ENCODE measurements at places on chromosomes 12 and 14.
A peak's percentile ranks its signal among the peaks of the same experiment; 100 is the strongest.

GRCh38 chr12:64912516-64913255 is 88.2 kb downstream of the TBC1D30 start:
- no peak for DNase-seq

DNA sequence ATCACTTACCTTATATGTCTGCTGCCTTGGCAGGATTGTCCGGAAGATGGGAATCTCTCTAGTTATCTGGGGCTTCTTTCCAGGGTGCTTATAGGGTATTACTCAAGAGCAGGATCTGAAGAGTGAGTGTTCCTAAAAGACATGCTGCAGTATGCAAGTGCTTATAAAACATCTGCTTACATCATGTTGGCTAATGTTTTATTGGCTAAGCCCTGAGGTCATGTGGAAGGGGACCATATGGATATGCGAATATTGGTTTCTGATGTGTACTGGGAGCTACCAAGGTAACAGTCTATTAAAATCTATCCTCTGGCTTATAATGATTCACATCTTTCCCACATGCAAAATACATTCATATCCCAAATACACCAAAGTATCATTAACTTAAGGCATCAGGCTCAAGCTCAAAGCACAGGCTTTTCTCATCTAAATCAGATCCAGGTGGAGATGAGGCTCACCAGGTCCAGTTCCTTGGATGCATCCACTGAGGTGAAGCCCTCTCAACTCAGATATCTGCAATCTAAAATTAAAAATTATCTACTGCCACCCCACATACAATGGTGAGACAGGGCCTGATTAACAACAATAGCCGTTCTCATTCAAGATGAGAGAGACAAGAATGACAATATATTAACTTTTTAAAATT is 29.8 kb downstream of the LRRIQ1 start:
- no peak for DNase-seq

DNA sequence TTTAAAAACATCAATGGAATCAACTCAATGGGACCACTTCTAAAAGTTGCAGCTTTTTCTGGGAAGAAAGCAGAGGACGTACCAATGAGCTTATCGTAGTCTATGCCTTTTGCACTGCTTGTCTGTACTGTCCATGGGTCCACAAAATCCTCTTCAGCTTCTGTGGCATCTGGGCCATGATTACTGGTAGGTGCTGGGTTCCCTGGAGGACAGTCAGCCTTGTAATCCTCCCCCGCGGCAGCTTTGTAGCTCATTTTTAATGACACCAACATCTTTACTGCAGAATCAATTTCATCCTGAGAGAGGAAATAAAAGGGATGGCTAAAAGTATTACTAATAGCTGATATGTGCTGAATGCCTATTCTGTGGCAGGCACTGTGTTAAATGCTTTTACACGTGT is 38.5 kb downstream of the SLC25A47 start:
- DNase-seq = no peak

GRCh38 chr12:115011703-115012102 is 327.7 kb upstream of the TBX3 start:
- no peak for DNase-seq

GRCh38 chr14:102320671-102321455 is 1.3 kb downstream of the ZNF839 start:
- DNase-seq = no peak

GRCh38 chr14:68899033-68899603 is 80.0 kb downstream of the ACTN1 start:
- DNase-seq = peak; percentile 18

- DNase-seq = no peak
Measured at GRCh38 chr14:74577247-74577947, 34.6 kb downstream of the LTBP2 start.

DNA sequence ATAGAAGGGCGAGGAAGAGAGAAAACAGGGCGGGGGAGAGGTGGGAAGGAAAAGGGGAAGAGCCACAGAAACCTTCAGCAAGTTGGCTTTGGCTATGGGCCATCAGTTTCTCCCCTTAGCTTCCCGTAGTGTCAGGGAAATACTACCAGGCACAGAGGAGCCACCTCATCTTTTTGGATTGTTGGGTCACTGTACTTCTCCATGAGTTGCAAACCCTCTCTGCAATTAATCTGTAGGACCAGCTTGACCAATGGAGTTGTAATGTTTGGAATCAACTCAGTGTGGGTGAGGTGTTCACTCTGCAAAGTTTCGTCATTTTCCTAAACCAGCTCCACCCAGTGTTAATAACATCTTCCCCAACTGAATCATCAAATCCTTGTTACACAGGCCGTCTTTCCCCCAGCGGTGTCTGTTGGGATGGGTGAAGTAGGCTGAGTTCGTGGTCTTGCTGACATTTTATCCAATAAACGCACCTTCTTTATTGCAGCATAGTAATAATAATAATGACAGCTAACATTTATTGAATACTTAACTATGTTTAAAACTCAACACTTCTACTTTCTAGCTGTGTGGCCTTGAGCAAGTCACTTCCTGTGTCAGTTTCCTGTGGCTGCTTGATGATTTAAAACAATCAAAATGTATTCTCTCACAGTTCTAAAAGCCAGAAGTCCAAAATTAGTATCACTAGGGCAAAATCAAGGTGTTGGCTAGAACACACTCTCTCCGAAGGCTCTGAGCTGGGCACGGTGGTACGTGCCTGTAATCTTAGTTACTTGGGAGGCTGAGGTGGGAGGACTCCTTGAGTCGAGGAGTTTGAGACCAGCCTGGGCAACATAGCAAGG is 8.1 kb upstream of the GLTP start:
- peak; percentile 61 for DNase-seq

DNA sequence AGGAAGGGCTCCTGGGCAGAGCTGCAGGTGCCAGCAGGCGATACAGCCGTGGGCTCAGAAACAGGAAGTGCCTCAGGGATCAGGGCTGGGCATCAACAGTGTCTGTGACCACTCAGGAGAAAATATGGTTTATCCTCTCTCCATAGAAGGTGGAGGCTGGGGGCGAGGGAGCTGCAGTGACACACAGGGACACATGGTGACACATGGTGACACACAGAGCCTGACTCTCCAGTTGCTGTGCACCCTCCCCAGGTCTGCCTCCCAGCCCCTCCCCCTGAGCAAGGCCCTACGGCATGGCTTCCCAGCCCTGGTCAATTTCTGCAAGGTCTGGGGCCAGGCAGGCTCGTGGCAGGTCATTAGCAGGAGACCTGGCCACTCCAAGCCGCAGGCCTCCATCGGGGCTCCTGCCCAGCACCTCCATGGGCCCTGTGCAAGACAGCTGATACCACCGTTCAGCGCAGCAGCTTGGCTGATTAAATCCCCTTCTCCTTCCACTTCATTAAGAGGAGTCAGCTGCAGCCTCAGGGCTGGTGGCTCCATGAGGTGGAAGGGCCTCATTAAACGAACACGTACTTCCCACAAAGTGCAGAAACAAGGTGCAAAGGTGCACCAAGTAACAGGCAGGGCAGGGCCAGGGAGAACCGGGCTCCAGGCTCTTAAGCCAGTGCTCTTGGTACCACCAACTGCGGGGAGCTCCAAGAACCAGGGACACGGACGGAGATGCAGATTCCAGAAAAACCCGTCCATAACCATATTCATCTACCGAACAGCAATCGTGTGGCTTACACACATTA is 60.7 kb downstream of the CCNK start:
- DNase-seq = no peak

- no peak for DNase-seq
Measured at GRCh38 chr14:89325299-89325883, 91.6 kb downstream of the FOXN3 start.

GRCh38 chr14:22044193-22044592 is 370.6 kb upstream of the OR4E1 start:
- DNase-seq = no peak

GRCh38 chr12:29317556-29318363 is 63.2 kb downstream of the ERGIC2 start:
- peak; percentile 78 for DNase-seq

DNA sequence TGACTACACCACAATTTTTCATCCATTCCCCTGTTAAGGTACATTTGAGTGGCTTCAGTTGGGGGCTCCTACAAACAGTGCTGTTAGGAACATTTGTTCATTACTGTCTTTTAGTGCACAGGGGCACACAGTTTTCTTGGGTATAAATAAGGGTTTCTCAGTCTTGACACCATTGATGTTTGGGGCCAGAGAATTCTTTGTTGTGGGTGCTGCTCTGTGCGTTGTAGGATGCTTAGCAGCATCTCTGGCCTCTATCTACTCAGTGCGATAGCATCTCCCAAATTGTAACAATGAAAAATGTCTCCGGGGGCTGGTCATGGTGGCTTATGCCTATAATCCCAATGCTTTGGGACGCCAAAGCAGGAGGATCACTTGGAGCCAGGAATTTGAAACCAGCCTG is 153.0 kb upstream of the MYL2 start:
- no peak for DNase-seq
